ENCODE measurements at places on chromosomes 6 and 20.
A peak's percentile ranks its signal among the peaks of the same experiment; 100 is the strongest.

- DNase-seq, result no peak
Observed at GRCh38 chr20:513429-513828, 30.2 kb downstream of the CSNK2A1 start.

- DNase-seq, result no peak
Observed at GRCh38 chr6:40725390-40725789, 138.2 kb upstream of the LRFN2 start.

DNA sequence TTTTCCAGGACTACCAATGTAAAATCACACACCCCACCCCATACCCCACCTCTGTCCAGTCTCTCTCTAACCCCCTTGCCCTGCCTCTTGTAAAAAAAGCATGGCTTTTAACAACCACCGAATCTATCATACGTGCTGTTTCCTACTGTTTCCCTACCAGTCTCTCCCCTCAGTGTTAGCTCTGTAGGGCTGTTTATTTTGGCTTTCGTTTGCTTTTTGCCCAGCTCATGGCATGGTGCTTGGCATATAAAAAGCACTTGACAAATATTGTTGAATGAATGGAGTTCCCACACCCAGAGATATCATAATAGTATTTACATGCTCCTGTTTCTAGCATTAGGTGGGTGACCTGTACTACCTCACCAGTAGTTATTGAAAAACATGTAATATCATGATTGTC lies 148.2 kb downstream of the OPRM1 start:
- no peak for DNase-seq

GRCh38 chr6:154508573-154509375 lies 1.7 kb downstream of the CNKSR3 start:
- DNase-seq, result no peak

DNA sequence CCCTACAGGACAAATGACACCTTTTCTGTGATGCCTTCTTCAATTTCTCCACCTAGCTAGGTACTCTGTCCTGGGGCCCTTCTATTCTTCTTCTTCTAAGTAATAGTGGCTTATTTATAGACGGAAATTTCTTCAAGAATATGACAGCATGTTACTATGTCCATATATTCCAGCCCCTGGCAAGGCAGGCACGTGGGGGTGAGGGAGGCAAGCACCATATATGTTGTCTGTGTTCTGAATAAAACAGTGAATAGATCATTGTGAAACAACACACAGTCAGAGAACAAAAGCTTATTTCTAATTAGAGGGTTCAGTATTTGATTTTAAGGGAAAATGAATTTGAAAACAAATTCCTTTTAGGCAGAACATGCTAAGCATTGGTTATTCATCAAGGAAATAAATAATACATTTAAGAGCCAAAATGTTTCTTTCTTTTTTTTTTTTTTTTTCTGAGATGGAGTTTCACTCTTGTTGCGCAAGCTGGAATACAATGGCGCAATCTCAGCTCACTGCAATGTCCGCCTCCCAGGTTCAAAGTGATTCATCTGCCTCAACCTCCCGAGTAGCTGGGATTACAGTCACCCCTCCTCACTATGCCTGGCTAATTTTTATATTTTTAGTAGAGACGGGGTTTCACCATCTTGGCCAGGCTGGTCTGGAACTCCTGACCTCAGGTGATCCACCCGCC lies 6.2 kb downstream of the HEBP2 start:
- peak; percentile 21 for DNase-seq

DNA sequence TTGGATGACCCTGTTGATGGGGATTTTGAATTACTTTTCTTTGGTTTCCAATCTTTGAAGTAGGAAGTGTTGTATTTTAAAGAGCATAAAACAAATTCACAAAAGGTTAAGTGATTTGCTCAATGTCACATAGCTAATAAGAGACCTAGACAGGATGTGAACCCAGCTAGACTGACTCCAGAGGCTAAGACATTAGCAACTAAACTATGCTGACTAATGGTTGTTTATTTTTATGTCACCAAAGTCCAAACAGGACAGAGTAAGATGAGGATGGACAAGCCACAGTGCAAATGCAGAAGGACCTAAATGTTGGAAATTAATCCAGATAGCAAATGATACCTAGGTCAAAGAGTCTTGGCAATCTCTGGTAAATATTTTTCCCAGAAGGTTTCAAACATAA lies 38.0 kb downstream of the OGFRL1 start:
- DNase-seq, result no peak

GRCh38 chr6:38154731-38155130 lies 335.2 kb downstream of the ZFAND3 start:
- no peak for DNase-seq

DNA sequence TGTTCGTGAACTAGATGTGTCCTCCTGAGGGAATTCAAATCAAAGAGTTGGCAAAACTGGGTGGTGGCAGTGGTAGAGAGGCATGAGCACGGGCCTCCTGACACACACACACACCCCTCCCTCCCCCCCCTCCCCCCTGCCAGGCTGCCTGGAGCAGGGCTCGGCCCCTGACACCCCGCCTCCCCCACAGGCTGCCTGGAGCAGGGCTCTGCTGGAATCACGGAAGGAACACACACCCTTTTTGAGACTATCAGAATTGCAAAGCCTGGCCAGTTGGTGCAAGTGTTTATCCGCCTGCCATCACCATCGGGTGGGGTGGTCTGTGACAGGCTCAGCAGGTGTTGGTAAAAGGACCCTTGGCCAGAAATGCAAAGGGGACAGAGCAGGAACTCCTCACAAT lies 59.0 kb downstream of the FAM120B start:
- no peak for DNase-seq

GRCh38 chr6:125451750-125452149 lies 150.0 kb upstream of the HDDC2 start:
- DNase-seq, result no peak

DNA sequence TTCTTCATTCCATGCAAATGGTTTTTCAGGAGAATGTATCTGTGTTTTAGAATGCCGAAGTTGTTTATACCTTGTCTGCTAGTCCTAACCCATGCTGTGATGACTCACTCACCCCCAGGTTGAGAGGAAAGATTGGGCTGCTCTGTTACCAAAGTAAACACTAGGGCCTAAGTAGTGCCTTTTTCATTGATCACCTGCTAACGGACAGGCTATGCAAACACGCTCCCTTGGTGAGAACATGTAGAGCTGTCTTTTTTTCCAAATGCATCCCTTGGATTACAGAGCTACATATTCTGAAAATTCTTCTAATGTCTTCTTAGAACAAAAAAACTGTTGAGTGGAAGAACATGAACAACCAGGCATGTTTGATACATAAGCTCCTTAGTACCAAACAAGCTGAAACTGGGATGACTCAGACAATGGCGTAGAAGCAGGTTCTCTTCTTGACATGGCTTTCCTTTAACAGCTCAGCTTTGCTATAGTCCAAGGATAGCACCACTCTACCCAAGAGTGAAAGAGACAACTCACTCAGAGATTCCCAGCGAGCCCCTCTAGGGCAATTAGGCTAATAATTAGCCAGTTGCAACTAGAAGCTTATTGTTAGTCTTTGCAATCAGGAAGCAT lies 20.5 kb downstream of the PERP start:
- no peak for DNase-seq

- no peak for DNase-seq
Observed at GRCh38 chr6:124069230-124069950, 265.7 kb downstream of the NKAIN2 start.
